ENCODE measurements at places on chromosomes 16 and 17.

- DNase-seq: no peak
These were observed 68.1 kb downstream of the COG7 start for GRCh38 chr16:23384878-23385277.

- DNase-seq: no peak
These were observed 51.8 kb upstream of the GPRC5B start for GRCh38 chr16:19936441-19936840.

- no peak for DNase-seq
These were observed 16.5 kb downstream of the SCGB1C2 start for GRCh38 chr17:153851-154250.

DNA sequence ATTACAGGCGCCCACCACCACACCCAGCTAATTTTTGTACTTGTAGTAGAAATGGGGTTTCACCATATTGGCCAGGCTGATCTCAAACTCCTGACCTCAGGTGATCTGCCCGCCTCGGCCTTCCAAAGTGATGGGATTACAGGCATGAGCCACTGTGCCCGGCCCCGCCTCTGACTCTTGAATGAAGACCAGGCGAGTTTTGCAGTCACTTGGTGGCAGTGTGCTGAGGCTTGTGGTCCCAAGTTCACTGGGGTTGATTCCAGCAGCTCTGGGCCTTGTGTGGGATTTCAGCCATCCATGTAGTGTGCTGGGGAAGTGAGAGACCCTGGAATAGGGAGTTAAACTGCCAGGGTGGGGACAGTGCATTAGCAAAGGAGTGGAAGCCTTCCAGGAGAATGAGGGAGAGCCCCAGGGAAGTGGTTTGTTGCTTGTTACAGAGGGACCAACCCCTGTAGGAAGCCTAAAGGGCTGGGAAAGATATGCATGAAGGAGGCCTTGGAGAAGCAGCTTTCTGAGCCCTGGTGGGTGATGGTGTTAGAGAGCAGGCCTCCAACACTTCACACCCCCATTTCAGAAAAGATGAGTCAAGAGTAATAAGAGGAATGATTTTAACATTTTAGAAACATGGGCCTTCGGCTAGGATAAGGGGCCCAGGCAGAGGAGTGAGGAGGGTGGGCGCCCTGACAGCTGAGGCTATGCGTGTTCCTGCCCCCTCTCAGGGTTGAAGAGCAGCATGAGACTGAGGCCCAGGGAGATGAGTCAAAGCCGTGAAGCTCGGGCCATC, 14.5 kb downstream of the PSKH1 start:
- no peak for DNase-seq

DNA sequence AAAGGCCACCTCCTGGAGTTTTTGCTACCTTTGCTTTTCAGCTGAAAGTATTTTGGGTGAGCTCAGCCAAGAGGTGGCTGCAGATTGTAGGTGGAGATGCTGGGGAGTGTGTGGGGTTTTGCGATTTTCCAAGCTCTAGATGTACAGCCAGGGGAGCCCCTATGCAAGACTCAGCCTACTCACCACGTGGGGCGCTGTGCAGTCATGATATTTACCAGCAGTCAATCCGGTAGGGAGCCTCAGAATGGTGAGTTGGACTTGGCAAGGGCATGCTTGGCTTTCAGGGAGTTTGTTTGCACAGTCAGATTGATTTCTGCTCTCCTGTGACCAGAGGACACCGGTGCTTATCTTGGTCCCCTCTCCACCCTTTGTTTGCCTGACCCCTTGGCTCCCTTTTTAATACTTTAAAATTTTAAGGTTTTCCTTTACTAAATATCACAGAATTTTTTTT, 175.3 kb downstream of the UTP18 start:
- DNase-seq: peak; percentile 25

DNA sequence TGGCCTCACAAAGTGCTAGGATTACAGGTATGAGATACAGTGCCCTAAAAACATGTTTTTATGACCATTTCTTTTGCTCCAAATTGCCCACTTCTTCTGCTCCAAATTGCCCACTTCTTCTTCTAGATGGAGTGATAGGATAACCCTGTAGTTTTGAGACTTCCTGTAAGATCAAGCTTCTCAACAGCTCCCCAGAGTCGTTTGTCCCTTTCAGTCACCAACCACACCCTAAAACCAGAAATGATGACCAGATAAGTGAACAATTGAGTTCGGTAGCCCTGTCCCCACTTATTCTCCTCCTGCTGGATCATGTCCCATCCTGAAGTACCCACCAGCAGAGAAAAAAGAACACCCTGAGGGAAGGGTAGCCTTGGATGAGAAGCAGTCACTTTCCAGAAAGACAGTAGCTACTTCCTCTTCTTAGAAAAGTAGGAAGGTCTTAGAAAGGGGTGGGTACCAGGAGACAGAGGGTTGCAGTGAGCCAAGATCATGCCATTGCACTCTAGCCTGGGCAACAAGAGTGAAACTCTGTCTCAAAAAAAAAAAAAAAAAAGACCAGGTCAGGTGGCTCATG, 2.5 kb downstream of the ODAD4 start:
- DNase-seq: peak; percentile 76

DNA sequence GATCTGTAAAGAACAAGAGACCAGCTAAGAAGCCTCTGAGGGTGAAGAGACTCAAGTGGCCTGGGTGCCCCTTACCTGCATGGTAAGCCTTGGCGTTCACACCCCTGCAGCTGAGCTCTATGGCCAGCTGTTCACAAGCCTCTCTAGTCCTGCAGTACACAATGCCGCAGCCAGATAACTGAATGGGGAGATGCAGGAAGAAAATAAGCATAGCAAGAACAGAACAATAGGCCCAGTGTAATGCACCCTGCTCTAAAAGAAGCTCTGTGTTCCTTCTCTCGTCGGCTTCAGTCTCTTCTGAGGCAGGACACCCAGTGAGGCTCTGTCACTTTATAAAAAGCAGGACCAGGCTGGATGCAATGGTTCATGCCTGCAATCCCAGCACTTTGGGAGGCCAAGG, 5.4 kb downstream of the RECQL5 start:
- DNase-seq: no peak

DNA sequence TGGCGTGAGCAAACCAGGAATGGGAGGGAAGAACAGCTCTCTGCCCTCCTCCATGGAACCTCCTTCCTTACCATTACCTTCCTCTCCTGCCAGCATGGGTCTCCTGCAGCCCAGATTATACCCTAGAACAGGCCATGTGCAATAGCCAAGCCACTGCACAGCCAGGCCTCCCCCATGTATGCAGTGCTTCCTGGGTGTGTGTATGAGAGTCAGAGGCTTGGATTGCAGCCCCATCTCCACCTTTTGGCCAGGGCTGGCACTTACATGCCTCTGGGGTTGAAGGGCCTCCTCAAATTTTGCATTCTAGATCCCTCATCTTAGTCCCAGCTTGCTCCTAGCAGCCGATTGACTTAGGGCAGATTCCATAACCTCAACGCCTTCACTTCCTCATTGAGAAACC, 133.7 kb downstream of the GSG1L start:
- DNase-seq: no peak

- DNase-seq: no peak
These were observed 192.1 kb downstream of the CBLN1 start for GRCh38 chr16:49089533-49089932.

- DNase-seq: no peak
These were observed 17.7 kb downstream of the SLC16A3 start for GRCh38 chr17:82246365-82247181.
